Stimulated activated CD4-positive, alpha-beta T cell treated with anti-CD3 and anti-CD28 coated beads, Interleukin-1b, Interleukin-23, amount 100 ng/mL, for 1 hour (primary cell): ENCODE measurements at places on chromosomes 3 and 15.

- DNase-seq: no peak
Observed at GRCh38 chr15:38414357-38414756, 39.6 kb upstream of the FAM98B start.

DNA sequence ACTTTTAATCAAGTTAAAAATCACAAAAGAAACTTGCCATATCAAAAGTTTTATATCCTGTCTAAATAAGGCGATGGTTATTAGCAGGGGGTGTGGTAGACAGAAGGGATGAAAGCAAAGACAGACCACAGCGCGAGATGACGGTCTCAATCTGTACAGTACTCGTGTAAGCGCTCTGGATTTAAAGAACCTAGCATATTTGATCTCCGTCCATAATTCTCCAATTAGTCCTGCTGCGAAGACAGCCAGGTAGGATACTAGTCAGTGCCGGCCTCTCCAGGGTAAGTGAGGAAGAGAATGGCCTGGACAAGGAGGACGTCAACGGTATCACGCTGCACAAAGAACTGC, 701 bp downstream of the SGO1 start:
- DNase-seq: no peak

DNA sequence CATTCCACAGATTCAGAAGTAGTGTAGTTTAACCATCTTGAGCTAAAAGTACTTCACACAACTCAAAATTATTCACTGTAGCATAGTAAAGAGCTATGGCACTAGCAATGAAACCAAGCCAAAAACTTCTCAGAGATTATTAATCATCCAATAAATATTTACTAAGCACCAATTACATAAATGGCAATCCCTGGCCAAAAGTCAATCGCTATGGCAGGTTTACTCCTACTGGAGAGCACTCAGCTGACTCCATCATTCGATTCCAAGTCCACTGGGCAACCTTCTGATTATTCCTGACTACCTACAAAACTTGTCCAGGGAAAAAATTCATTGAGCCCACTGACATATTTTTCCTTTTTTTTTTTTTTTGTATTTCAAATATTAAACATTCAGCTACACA, 23.9 kb downstream of the ATP13A3 start:
- no peak for DNase-seq

GRCh38 chr3:188571531-188572095, 417.7 kb downstream of the LPP start:
- DNase-seq: no peak

GRCh38 chr3:44415421-44415820, 62.0 kb downstream of the ZNF445 start:
- DNase-seq: no peak

- DNase-seq: no peak
Observed at GRCh38 chr15:101526442-101526841, 36.9 kb upstream of the PCSK6 start.

DNA sequence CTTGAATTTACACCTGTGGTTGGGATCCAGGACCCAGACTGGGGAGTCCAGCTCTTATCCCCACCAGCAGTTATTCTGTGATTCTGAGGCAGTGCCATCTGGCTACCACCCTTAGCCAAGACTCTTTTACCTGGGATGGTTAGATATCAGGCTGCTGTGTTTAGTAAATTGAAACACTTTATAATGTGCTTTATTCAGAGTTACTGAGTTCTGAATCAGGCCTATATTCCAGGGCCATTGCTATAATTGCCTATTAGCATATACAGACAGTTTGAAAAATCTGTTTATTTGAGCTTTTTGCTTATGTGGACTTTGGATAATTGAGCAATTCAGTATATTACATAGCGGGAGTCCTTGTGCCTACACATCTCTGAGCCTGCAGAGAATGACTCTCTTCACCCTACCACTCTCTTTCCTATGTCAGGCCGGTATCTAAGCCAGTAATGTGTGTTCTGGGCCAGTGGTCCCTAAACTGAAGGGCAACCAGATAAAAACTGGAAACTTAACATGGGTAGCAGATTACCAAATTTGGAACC, 45.4 kb upstream of the TRAK1 start:
- DNase-seq: no peak

- no peak for DNase-seq
Observed at GRCh38 chr3:4359805-4360502, 56.8 kb downstream of the SETMAR start.

DNA sequence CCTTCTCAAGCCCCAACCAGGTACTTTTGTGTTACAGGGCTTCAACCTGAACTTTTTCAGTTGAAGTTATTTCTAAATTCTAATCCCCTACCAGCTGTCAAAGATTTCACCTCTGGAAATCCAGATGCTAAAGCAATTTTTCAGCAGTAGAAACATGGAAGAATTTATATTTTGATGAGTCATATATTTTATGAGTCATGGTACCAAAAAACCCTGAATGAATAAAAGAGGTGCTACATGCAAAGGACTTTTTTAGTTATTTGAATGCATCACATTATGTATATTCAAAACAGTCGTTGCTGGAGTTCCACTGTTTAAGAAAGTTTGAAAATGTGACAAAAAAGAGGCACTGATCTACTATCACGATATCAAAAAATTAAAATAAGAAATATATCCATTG, 96.0 kb upstream of the ZNF385D start:
- DNase-seq: no peak

GRCh38 chr3:8166014-8166413, 335.6 kb upstream of the LMCD1 start:
- no peak for DNase-seq

- no peak for DNase-seq
Observed at GRCh38 chr3:88991496-88991895, 115.9 kb upstream of the EPHA3 start.

- DNase-seq: no peak
Observed at GRCh38 chr3:195752066-195752465, 31.3 kb downstream of the MUC20 start.

- no peak for DNase-seq
Observed at GRCh38 chr3:141373768-141374526, 5.6 kb downstream of the ZBTB38 start.

DNA sequence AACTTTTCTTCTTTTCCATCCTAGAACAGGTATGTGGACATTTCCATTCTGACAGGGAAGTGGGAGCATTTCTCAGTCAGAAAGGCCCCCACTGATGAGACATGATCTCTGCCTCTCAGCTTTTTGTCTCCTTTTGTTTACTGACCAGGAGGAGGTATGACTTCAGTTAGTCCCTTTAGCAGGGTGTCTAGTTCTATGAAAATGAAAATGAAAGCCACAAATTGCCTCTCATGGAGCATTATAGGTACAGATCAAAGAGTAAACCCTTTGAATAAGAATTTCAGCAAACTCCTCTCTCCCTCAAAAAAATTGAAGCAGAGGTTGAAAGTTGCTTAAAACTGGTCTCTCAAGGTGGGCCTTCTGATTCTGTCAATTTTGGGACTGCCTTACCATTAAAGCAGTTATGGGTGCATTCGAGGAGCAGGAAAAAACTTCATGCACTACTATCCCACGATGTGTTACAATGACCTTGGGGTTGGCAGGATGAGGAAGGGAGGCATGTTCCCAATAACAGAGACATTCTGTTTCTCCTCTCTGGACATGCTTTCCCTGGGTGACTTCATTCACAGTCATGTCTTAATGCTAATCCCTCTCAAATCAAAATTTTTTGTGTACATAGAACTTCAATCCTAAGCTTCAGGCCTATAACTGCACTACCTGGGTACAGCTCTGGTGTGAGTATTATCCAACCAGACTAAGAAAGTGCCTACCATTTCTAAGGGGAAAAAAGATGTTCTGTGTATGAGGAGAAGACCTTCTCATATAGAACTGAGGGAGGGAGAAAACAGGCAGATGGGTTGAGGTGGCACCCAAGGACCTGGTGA, 50.6 kb upstream of the TBC1D23 start:
- DNase-seq: no peak

- no peak for DNase-seq
Observed at GRCh38 chr15:87843312-87843711, 413.2 kb downstream of the NTRK3 start.

DNA sequence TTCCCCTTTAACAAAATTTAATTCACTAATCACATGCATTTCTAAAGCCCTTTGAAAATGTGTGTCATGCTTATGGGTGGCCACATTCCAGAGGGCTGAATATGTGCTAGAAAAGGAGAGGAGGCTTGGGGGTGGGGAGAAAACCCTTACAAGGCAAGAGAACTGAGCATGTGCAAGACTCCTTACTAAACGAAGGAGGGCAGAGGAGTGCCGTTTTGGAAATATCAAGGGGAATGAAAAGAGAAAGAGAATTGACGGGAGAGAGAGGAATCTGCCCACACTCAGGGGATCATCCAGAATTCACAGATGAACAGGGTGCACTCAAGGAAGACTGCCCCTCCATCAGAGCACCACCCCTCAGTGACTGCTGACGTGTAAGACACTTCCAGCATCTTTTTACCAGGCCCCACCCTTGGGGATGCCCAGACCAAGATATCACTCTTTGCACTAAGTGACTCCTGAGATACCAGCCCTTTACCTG, 37.9 kb upstream of the TSC22D2 start:
- DNase-seq: no peak

GRCh38 chr3:56251343-56251945, 216.8 kb downstream of the ERC2 start:
- DNase-seq: no peak

- DNase-seq: no peak
Observed at GRCh38 chr3:72441284-72441994, 406.8 kb downstream of the SHQ1 start.

- DNase-seq: no peak
Observed at GRCh38 chr3:10398341-10398740, 77.4 kb upstream of the SEC13 start.

GRCh38 chr3:113210604-113211329, 590 bp upstream of the BOC start:
- no peak for DNase-seq

DNA sequence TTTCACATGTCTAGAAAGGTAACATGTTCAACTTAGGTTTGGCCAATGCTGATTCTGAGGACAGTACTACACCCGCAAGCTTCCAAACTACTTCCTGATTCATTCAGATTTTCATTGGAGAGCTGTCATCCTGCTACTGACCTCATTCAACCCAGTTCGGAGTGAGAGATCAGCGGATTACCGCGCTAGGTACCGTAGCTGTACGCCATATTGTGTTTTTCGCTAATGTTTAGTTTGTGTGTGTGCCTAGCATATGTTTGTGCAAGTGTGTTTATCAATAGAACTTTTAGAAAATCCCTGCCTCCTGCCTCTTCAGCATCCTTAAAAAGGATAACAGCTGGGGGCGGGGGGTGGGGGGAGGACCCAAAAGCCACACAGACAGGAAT, 1.1 kb downstream of the ZBTB20 start:
- DNase-seq: no peak

- DNase-seq: no peak
Observed at GRCh38 chr3:148778926-148779325, 48.7 kb upstream of the CPB1 start.

DNA sequence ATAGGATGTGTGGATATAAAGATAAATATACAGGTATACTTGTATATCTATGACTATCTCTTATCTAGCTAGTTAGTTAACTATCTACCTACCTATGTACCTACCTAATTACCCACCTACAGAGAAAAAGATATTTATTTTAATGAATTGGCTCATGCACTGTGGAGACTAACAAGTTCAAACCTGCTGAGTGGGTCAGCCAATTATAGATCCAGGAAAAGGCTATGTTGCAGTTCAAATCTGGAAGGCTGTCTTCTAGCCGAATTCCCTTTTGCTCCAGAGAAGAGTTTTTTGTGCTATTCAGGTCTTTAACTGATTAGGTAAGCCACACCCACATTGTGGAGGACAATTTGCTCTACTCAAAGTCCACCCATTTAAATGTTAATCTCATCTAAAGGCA, 335.0 kb downstream of the GRM7 start:
- no peak for DNase-seq

GRCh38 chr3:42780398-42780797, 7.3 kb upstream of the CCDC13 start:
- no peak for DNase-seq

GRCh38 chr3:58241306-58242044, 3.9 kb downstream of the ABHD6 start:
- DNase-seq: no peak

DNA sequence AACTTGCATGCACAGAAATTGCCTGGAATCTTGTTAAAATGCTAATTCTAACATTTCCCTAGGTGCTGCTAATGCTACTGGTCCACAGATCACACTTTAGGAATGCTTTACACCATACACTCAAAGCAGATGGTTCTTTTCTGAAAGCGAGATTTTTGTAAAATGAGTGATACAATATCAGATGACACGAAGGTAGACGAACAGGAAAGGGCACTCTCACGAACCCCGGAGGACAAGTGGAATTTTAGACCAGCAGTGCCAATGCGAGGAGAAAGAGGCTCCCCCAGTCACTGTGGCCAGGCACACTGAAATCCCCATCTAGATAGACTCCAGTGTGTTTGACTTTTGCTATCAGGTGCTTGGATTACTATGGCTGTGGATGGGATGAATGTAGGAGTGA, 21.0 kb downstream of the FAIM start:
- no peak for DNase-seq

DNA sequence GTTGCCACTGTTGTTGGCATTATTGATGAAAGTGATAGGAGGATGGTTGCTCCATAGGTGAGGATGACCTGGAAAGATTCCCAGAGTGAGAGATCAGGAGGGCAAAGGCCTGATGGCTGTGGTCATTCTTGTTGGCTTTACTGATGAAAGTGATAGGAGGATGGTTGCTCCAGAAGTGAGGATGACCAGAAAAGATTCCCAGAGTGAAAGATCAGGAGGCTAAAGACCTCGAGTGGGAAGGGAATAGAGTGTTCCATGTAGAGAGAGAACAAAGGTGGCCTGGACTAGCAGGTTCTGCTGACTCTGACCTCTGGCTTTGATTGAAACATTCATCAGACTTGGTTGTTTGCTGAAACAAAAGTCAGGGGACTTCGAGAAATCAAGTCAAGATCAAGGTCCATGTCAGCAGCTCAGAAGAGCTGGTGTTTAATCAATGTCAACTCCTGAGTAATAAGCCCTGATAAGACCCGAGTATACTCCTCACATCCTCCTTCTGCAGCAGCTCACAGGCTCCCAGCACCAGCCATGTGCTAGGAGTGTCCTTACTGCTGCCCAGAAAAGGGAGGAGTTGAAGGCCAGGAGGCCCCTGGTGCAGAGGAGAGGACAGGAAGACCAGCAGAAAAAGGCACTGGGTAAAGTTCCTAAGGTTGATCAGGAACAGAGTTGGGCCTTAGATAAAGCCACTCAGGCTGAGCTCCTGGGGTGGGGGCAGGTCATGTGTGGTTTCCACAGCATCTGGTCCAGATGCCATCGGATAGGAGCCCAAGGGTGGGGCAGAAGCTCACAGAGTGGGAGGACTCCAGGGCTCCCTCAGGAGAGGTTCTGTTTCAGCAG, 19.9 kb downstream of the CYP8B1 start:
- no peak for DNase-seq

GRCh38 chr3:167739190-167739810, 3.8 kb downstream of the SERPINI1 start:
- DNase-seq: no peak

GRCh38 chr3:191141728-191142127, 57.3 kb upstream of the OSTN start:
- DNase-seq: no peak
